Inflammatory macrophage treated with lipopolysaccharide for 1 hour (primary cell): ENCODE measurements at places on chromosomes 4 and X.

- DNase-seq: no peak
Measured at GRCh38 chr4:24089851-24090534, 200.1 kb upstream of the PPARGC1A start.

- DNase-seq: no peak
Measured at GRCh38 chrX:14505648-14506047, 23.7 kb upstream of the GLRA2 start.

GRCh38 chr4:73620115-73620792 lies at the start of gene RASSF6:
Gene RASSF6, minus strand, starts transcription at chr4:73620436. Its CDS starts 8,641 bp downstream, at chr4:73611795.
- DNase-seq: no peak

- no peak for DNase-seq
Measured at GRCh38 chr4:54678826-54679225, 21.1 kb downstream of the KIT start.

- no peak for DNase-seq
Measured at GRCh38 chr4:186820391-186820891, 96.8 kb upstream of the FAT1 start.

DNA sequence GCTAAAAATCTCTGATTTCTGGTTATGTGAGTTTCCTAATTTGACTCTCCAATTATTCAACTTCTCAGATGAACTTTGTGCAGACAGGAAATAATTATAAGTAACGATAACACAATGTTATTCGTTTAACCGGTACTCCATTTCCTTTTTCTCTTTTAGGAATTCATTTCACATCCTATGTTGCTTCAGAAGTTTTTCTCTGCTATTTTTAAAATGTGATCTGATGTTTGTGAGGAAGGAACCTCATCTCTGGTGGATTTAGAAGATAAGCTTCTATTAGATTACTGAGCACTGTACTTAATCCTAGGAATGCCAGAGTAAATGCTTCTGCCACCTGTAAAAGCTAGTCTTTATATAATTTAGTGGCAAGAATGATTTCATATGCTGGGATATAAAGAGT lies 116.0 kb upstream of the ETNPPL start:
- no peak for DNase-seq

DNA sequence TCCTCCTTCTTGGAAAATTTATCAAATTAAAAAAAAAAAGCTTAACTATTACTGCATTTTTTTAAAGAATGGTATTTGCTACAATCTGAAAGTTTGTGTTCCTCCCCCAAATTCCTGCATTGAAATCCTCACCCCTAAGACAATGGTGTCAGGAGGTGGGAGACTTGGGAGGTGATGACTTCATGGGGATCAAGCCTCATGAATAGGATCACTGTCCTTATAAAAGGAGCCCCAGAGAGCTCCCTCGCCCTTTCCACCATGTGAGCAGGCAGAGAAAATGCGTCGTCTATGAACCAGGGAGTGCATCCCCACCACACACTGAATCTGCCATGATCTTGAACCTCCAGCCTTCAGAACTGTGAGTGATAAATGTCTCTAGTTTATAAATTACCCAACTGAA lies 38.0 kb downstream of the DHRSX start:
- no peak for DNase-seq

GRCh38 chr4:9835430-9835829 lies 54.0 kb downstream of the DRD5 start:
- peak; percentile 25 for DNase-seq

DNA sequence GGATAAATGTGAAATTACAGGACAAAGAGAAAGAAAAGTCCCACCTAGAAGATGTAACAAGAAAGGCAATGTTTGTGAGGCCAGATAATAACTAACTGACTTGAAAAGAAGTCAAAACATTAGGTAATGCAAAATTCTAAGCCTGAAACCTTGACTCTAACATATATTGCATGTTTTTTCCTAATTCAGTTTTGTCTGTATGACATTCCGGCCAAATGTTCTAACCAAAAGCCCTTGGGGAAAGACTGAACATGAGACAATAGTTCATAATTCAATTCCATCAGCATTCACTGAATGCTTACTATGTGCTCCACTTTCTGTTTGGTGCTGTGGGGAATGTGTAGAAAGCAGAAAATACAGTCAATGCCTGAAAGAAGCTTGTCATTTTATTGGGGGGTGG lies 84.8 kb upstream of the PLAC1 start:
- no peak for DNase-seq

DNA sequence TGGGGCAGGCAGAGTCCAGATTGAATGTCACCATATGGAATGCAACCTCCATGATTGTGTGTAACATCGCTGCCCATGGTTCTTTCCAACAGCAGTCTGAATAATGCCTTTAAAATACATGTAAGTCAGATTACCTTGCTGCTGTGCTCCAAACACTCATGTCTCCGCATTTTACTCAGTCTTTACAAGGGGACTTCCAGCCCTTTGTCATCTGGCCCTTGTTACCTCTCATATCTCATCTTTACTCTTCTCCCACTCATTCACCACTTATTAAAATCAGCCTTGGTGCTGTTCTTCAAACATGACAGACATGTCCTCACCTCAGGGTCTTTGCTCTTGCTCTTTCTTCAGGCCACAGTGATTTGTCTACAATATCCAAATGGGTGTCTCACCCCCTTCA lies 200.4 kb upstream of the GYPA start:
- DNase-seq: no peak

GRCh38 chrX:130401415-130402207 lies at the start of gene RBMX2:
Gene RBMX2, plus strand, starts transcription at chrX:130401987. Its CDS starts 46 bp downstream, at chrX:130402033.
- peak; percentile 80 for DNase-seq

DNA sequence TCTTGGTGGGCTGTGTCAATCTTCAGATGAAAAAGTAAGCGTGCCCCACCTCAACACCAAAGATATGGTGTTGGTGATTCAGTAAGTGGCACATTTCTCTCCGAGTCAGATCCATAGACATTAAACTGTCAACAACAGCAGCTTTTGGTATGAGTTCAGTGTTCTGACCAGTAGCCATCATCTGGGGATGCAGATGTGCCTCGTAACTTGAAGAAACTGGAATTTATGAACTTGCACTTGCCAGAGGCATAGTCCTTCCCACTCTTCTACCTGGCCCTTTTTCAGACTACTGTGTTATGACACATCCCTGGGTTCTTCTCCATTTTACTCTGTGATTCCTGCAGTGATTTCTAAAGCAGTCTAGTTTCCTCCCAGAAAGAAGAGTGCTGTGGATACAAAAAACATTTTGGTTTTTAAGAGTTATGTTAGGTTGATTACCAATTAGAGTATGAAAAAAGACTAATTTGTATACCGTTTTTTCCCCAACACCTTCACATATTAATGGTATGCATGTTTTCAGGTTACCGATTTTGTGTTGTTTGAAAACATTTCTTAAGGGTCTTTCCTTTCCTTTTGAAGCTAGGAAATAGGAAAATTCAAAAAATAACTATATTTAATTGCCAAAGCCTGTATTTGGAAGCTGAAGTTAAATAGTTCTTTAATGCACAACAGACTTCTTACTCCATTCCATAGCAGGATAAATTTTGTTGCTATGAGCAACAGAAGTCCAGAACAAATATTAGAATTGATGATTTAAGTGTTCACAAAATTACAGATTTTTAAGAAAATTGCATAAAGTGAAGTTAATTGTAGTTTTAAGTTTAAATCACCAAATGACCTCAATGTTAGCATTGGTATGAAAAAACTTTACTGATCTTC lies 39.3 kb downstream of the NUDT6 start:
- no peak for DNase-seq

- DNase-seq: no peak
Measured at GRCh38 chr4:75189711-75190335, 256.9 kb downstream of the PARM1 start.

GRCh38 chrX:4935401-4935800 lies 1222.0 kb upstream of the PRKX start:
- DNase-seq: peak; percentile 27

DNA sequence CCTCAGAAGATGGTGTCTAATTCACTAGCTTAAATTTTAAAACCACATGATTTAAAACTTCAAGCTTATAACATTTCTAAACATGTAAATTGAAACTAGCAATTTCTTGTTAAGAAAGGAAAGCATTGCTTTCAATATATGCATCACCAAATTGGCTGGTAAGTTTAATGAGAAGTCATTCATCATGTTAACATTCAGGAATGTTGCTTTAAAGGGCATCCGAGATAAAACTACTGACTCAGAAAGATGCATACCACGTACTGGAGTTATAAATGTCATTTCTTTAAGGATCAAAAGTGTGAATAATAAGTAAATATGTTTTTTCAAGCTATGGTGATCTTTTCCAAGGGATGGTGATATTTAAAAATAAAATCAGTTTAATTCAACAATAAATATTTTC lies 83.3 kb upstream of the VCX2 start:
- no peak for DNase-seq

- DNase-seq: no peak
Measured at GRCh38 chrX:18733287-18733686, 25.8 kb downstream of the PPEF1 start.
